Stimulated activated CD4-positive, alpha-beta T cell treated with anti-CD3 and anti-CD28 coated beads, Interleukin-12 subunit alpha, Interleukin-12 subunit beta, amount 100 ng/mL, for 48 hours (primary cell): ENCODE measurements at places on chromosomes 12 and 14.

DNA sequence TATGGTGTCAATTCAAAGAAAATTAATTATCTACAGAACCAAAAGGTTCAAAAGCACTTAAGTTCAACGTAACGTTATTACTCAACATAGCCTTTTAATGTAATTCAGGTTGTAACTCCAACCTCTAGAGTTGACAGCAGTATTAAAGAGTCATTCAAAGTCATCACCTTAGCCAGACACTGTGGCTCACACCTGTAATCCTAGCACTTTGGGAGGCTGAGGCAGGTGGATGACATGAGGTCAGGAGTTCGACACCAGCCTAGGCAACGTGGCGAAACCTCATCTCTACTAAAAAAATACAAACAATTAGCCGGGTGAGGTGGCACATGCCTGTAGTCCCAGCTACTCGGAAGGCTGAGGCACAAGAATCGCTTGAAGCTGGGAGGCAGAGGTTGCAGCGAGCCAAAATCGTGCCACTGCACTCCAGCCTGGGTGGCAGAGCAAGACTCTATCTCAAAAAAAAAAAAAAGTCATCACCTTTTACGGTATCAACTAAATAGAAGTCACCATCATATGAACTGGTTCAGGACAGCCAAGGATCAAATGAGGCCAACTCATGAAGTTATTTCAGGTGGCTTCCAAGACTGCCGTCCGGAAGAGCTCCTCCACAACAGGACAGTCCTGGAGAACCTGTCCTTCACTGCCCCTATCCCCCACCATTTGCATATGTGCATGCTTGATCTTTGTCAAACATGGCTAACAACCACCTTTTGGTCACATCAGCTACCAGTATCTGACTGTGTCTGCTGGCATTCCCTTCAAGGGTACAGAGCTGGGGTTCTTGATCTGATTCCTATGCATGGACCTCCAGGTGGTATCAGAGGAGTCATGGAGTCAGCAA is 4.2 kb downstream of the PPTC7 start:
- DNase-seq: no peak

DNA sequence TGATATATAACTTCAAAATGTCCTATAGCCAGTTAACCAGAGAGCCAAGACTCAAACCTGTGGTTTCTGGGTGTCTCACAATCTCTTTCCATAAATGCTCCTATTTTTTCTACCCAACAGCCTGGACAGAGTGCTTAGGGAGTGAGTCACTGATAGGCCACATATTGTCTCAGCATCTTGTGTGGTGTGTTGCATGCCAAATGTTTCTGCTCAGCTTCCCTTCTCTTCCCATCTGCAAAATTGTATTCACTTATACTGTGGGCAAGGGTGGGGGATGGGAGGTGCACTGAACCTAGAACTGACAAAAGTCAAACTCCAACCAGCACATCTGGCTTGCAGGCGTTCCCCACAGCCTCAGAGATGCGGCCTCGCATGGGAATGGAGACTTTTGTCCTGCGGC is 123.3 kb downstream of the KCNA5 start:
- DNase-seq: no peak

GRCh38 chr12:65411171-65411570 is 132.7 kb downstream of the MSRB3 start:
- no peak for DNase-seq

GRCh38 chr14:67446371-67447032 is 34.5 kb upstream of the PLEK2 start:
- DNase-seq: no peak

GRCh38 chr12:106084014-106084671 is 54.6 kb downstream of the NUAK1 start:
- no peak for DNase-seq

GRCh38 chr14:79056879-79057278 is 886.7 kb downstream of the NRXN3 start:
- DNase-seq: no peak

GRCh38 chr12:62075870-62076269 is 184.3 kb upstream of the USP15 start:
- DNase-seq: no peak

DNA sequence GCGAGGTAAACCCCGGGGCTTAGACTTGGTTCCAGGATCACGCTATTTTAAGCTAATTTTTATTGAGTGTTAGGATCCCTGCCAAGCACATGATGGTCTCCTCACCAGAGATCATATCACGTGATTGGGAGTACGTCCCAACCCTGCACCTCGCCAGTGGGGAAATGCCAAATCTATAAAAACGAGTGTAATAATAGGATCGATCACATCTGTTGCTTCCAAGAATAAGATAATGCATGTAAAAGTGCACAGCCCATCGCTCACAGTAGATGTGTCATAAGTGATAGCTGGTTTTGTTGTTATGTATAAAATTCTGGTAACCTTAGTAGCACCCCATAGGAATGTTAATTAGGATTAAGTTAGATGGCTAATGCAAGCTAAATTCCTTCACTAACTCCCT is 581.0 kb upstream of the TMEM132C start:
- DNase-seq: no peak

DNA sequence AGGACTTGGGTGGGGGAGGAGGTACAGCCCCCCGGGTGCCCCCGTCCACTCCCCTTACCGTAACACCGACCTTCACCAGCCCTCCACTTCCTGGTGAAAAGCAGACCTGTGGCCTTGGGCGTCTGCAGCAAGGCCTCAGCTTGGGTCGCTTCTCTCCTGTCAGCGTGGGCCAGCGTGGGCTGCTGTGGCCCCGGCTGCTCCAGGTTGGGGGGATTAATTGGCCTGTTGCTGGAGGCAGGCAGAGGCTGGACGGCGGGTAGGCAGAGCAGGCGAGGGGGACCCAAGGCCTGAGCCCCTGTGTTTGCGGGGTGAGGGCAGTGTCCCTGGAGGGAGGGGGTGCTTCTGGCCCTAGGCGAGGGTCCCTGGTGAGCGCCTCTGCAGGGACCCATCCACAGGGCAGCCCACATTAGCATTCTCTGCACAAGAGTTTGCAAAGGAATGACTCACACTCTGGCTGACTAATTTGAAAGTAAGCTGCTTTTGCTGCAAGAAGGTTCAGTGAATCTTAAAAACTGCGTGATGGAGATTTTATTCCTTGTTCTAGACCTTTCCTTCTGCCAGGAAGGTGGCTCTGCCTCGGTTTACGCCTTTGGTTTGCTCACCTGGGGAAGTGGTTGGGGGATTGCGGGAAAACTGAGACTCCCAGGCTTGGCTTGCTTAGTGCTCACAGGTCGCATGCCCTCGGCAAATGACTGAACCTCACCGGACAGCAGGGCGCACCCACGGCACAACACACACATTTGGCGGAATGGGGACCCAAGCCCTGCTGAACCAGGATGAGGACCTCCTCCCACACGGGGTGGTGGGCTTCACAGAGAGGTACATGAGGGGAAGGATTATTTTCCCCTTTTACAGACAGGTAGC is 37.9 kb upstream of the DLK1 start:
- DNase-seq: no peak

DNA sequence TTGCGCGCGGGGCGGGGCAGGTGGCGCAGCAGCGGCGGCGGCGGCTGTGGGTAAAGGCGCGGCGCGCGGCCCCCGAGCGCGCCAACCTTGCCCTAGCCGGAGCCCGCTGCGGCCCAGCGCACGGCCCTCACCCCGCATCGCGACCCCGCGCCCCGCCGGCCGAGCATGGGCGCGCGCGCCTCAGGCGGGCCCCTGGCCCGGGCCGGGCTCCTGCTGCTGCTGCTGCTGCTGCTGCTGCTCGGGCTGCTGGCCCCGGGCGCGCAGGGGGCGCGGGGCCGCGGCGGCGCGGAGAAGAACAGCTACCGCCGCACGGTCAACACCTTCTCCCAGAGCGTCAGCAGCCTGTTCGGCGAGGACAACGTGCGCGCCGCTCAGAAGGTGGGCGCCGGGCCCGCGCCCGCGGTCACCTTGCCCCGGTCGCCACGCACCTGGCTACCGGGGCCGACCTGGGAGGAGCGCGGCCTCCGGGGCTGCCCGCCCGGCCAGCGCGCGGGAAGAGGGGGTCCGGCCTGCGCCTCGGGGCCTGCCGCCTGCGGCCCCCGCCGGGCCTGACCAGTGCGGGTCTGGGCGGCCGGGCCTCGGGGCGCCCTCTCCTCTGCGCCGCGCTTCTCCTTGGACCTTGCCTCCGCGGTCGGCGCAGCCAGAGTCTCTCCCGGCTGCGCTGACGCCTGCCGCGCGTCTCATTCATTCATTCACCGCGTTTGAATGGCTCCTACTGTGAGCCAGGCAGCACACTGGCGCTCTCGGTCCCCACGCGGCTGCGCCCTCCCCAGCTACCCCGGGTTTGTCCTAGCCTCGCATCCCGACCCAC is at the start of gene BRI3BP:
Gene BRI3BP (plus strand): TSS at position 20 of the 811 bp plus-strand sequence. CDS start 146 bp downstream, at position 166.
- peak; percentile 20 for DNase-seq
